Smooth muscle cell of trachea (primary cell): ENCODE measurements at places on chromosomes 7 and 10. TPM values are rescaled to one million over a fixed set of nuclear protein-coding genes. Genes with fewer than 3 reads are reported as not detected.

The IFIT2 gene
- total RNA-seq: 8.7 and 15.7 TPM in 2 replicates

The NME8 gene
- total RNA-seq: not detected in 2 replicates

The NYAP1 gene
- total RNA-seq: 1.3 and 3.5 TPM in 2 replicates

The ANKRD1 gene
- total RNA-seq: 0.17 and 2.6 TPM in 2 replicates

The IL2RA gene
- total RNA-seq: not detected in 2 replicates
